ENCODE measurements at places on chromosomes 4 and X.

- no peak for DNase-seq
These were observed 107.8 kb downstream of the TNIP2 start for GRCh38 chr4:2648159-2648814.

DNA sequence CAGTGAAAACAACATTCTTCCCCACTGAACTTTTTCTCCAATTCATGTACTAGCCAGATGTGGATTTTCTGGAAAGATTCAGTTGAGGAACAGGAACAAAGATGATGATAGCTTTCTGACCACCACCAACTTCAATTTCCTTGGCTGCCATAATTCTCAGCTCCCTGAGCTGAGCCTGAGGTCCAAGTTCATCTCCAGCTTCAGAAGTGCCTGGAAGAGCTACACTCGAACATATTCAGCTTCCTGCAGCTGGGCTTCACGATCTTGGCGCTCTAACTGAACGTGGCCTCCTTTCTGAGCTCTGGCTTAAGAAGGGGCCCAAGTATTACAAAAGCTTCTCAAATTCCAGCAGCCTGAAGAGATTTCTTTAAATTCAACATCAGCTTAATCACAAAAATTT lies 83.9 kb downstream of the QDPR start:
- DNase-seq, result no peak

- DNase-seq, result no peak
These were observed 92.1 kb downstream of the SCD5 start for GRCh38 chr4:82706349-82707000.

DNA sequence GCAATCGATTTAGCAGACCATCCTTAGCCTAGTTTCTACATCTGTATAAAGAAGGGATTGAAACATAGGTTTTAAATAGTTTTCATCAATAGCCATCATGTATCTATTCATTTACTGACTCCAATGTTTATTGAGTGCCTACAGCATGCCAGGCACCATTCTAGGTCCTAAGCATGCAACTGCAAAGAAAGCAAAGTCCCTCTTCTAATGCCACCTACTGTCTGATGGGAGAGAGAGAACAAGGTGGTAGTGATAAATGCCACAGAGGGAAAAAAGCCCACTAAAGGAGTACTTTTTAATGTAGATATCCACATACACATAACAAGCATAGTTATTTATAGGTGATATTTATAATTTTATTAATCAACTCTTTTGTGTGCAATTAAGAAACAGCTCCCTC lies 67.6 kb upstream of the PPARGC1A start:
- DNase-seq, result no peak

DNA sequence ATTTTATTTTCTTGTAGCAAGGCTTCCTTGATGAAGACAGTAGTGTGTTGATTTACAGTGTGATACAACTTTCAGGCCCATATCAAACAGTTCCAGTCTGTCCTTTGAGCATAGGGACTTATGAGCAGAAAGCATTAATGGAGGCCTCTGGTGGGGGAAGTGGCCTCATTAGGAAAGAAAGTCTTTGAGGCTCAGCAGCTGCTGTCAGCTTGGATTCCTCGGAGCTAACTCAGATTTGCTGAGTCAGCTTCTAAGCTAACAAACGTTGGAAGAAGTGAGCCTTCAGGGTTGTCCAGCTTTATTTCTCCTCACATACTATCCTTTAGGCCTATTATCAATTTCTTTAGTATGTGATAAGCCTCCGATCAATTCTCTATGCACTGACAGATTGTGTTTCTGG lies 15.8 kb upstream of the SFRP2 start:
- DNase-seq, result no peak

Measured in activated CD8-positive, alpha-beta T cell treated with anti-CD3 and anti-CD28 coated beads for 36 hours (primary cell).